ENCODE measurements at places on chromosomes 5 and 9. TPM values are rescaled to one million over a fixed set of nuclear protein-coding genes. Genes with fewer than 3 reads are reported as not detected.

GRCh38 chr5:170466553-170466952 lies 37.3 kb upstream of the KCNIP1 start:
- no peak for DNase-seq

Gene C9orf153
- total RNA-seq: 0.27 TPM

Gene PPP3R2
- not detected for total RNA-seq

GRCh38 chr5:24272741-24273140 lies 372.0 kb downstream of the CDH10 start:
- DNase-seq: no peak

DNA sequence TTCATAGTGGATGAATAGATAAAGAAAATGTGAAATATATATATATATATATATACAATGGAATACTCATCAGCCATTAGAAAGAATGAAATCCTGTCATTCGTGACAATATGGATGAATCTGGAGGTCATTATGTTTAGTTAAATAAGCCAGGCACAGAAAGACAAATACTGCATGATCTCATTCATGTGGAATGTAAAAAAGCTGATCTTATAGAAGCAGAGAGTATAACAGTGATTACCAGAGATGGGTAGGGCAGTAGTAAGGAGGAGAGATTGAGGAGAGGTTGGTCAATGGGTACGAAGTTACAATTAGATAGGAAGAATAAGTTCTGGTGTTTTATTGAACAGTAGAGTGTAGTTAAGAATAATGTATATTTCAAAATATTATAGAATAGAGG lies 19.7 kb upstream of the PCDHAC2 start:
- DNase-seq: no peak

GRCh38 chr9:107734256-107735013 lies 244.9 kb upstream of the KLF4 start:
- DNase-seq: no peak

Data from glutamatergic neuron (in vitro differentiated cells).